ENCODE measurements at places on chromosomes 2 and 18.

DNA sequence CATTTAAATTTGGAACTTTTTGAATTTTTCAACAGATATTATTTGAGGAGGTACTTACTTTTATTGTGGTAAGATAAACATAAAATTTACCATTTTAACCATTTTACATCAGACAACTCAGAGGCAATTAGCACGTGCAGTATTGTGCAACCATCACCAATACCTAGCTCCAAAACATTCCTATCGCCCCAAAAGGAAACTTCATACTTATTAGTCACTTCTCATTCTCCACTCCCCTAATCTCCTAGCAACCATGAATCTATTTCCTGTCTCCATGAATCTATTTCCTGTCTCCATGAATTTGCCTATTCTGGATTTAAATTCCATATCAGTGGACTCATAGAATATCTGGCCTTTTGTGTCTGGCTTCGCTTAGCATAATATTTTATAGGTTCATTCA is 69.9 kb upstream of the FAM136A start:
- no peak for DNase-seq

GRCh38 chr2:238425979-238426567 is 654 bp upstream of the ASB1 start:
- no peak for DNase-seq

DNA sequence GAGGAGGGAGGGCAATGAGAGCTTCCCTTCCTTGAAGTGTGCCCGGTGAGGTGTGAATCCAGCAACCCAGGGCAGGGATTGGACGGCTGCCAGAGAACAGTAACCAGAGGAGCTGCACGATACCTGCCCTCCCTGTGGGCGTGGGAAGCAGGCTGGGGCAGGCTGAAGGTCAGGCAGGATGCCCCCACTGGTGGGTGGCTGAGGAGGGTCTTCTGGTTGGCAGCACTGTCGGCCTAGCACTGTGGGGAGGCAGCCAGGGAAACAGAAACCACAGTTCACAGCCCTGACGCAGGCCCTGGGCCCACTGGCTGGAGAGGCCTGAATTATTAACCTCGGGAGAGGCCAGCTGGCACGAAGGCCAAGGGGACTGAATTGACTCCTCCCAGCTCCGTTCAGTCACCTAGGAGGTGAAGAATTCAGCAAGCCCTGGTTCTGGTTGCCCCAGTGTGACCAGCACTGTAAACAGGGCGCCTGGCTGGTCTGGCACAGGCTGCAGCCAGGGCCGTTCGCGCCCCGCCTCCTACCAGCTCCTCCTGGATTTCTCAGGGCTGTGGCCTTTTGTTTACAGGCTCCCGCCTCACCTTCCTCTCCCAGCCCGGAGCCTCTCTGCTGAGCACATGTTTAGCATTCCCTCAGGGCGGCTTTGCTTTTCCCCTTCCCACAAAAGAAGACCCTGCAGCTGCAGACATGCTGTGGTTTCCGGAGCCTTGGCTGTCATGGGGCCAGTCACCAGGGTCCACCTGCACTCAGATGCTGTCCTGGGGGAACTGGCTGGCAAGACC is 97.8 kb downstream of the B3GNT2 start:
- no peak for DNase-seq

- no peak for DNase-seq
Measured at GRCh38 chr2:109200616-109201464, 71.8 kb downstream of the SH3RF3 start.

DNA sequence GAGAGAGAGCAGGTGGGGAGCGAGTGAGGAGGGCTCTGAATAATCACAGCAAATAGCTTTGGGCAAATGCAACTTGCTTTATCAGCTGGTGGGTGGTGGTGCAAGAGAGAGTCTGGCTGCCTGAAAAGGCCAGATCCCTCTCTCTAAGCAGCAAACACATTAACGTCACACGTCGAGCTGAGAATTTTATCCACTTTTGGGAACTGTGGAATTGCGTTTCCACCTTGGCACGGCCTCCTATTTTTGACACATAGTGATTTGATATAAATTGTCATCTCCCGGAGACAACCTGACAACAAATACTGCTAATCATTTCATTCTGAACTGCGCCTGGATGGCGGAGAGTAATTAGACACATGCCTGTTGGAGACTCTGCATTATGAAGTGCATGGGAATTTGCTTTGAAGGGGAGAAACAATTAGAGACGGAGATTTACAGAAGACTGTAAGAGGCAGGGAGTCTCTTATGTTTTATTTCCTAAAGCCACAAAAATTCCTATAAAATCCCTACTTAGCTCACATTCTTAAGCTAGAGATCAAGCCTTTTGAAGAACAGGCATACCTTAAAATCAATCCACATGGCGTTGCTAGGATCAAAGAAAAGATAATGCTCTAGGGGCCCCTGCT is 634.1 kb downstream of the TDRD15 start:
- DNase-seq: no peak

DNA sequence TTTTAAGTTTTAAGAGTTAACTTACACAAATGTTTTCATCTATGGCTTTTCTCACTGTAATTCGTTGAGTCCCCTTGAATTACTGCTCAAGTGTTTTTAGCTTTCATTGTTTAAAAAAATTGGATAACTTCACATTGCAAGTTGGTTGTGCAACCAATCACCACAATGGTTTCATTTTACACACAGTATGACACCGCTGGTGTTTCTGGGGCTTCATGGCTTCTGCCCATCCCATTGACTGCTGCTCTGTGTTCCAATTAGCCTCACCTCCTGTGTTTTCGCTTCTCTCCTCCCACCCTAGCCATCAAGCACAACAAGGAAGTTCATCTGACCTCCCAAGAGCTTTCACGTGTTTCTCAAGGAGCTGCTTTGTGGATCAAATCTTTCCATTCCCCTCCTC is 199.1 kb upstream of the CHAC2 start:
- DNase-seq: no peak

GRCh38 chr2:241376808-241377207 is 20.7 kb downstream of the FARP2 start:
- DNase-seq: no peak

- no peak for DNase-seq
Measured at GRCh38 chr18:24613896-24614640, 153.6 kb downstream of the HRH4 start.

- no peak for DNase-seq
Measured at GRCh38 chr2:239551206-239551605, 150.4 kb upstream of the HDAC4 start.

- no peak for DNase-seq
Measured at GRCh38 chr2:28247734-28248133, 144.9 kb upstream of the FOSL2 start.

DNA sequence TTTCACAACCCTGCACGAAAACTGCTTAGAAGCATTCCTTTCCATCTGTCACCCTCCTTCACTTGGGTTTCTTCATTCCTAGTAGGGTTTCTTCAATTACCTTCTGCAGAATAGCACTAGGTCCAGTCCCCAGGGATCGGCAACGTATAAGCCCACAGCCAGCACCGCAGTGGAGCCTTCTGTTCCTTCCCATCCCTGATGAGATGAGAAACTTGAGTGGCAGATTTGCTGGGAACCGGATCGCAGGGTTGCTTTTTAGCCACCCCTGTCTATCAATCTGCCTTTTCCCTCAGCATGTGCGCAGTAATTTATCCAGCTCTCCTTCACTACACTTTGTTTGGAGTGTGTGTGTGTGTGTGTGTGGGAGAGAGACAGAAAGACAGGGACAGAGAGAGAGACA is 94.2 kb downstream of the CD8B2 start:
- no peak for DNase-seq

GRCh38 chr2:95350774-95351597 is 51.5 kb upstream of the FAHD2A start:
- no peak for DNase-seq

DNA sequence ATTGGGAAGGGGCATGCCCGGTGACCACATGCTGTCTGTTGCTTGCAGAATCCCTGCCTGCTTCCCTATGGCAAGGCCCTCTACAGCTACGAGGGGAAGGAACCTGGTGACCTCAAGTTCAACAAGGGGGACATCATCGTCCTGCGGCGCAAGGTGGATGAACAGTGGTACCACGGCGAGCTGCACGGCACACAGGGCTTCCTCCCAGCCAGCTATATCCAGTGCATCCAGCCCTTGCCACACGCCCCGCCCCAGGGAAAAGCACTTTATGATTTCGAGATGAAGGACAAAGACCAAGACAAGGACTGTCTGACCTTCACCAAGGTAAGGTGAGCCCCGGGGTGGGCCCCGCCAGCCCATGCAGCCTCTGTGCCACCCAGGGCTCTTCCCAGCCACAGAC is 218.6 kb downstream of the SH3RF3 start:
- DNase-seq: no peak

DNA sequence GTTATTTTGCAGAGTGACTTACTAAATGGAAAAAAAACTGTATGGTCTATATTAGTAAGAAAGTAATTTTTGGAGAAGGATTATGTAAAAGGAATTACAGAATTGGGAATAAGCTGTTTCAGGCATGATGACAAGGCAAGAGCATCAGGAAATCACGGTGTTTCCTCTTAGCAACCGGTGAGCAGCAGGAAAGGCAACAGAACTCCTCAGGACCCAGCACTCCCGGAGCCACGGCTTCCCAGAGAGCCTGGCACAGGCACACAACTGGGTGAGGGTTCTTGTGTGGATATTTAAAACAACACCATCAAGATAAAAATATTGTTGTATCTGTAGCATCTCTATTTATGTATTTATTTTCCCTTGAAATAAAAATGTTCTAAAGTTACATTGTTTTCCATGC is 34.4 kb downstream of the CYP27C1 start:
- DNase-seq: no peak

DNA sequence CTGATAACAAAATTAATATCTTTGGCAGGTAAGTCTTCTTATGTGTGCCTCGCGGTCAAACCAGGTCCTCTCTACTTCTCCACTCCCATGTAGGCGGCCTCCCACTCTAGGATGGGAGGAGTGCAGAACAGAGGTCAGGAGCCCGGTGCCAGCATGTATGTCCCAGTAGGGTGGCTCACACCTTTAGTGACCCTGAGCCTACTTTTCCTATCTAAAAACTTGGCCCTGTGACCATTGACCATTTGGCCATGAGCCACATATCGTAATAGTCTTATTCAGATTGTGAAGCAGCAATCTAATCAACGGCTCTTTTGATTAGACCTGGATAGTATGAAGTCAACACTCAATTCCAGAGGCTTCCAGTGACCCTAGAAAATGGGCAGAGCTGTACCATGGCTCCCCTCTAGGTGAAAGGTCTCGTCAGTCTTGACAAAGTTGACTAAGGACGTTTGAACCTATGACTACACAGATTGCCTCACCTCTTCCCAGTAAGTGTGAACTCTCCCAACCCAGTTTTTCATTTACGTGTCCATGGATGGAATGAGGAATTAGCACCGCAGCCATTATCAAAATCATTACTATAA is 17.1 kb upstream of the FABP1 start:
- DNase-seq: no peak

- no peak for DNase-seq
Measured at GRCh38 chr2:40428439-40428838, 23.5 kb downstream of the SLC8A1 start.

All from stimulated activated CD4-positive, alpha-beta T cell treated with anti-CD3 and anti-CD28 coated beads, Interleukin-1b, Interleukin-23, amount 100 ng/mL, for 1 hour (primary cell).